Right ventricle myocardium superior (tissue), 1 donor: ENCODE measurements at places on chromosomes 13 and 19. TPM values are rescaled to one million over a fixed set of nuclear protein-coding genes. Genes with fewer than 3 reads are reported as not detected.

HPN gene
- 5.6 TPM for total RNA-seq

SIGLEC9 gene
- 1.7 TPM for total RNA-seq

DNA sequence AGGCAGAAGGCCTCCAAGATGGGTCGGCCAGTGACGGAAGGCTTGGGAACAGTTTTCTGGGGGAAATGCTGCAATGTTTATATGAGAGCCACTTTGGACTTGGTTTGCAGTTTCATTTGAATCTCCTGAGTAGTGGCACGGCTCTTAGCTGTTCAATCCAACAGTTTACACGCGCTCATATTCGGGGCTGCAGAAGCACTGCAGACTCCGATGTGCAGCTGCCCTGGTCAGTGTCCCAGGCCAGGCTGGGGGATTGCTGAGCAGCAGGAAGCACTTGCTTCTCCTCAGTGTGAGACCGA lies 31.7 kb downstream of the CEBPG start:
- DNase-seq = no peak

- no peak for DNase-seq
These were observed 116.0 kb upstream of the MAB21L1 start for GRCh38 chr13:35592457-35592856.

DNA sequence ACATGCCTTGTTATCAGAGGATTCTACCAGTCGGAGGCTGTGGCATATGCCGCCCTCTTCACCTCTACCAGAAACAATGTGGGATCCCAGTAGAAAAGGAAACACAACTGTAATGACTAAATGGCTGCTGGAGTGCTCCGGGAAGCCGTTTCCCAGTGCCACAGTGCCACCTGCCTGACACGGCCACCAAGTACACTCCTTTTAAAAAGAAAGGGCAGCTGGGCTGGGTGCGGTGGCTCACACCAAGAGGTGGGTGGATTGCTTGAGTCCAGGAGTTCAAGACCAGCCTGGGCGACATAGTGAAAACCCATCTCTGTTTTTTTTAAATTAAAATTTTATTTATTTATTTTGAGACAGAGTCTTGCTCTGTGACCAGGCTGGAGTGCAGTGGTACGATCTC lies 67.3 kb downstream of the TRPM4 start:
- no peak for DNase-seq

DNA sequence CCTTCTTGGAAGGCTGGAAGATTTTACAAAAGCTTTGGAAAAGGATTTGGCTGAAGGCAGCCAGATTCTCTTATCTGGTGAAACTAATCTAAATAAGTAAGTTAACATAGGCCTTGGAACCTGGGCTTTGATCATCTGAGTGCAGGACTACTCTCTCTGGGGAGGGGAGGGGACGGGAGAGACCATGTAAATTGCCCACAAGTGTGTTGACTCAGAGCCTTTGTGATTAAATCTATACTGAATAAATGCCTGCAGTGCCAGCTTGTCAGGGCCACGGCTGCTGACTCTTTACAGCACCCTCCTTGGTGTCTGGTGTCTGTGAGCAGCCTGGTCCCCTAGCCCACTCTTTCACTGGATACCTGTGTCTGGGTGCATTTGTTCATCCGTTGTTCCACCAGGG lies 251.4 kb downstream of the ITGBL1 start:
- DNase-seq = no peak

DNA sequence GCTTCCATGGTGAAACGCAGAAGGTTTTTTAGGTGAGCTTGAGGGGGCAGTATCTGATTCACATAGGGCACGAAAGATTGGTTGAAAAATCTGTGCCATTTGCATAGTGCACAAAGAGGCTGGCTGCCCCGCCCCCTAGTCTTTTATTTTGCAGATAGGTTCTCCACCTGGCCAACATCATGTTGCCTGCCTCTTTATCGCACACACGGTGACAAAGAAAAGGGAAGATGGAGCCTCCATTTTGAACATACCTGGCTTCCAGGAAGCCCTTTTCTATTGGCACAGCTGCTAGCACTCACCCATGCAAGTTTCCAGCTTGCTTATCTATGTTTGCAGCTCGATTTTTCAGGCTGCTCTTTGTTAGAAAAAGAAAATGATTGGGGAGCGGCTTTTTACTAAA lies 316.2 kb upstream of the KLHL1 start:
- DNase-seq = no peak

EXOC3L2 gene
- total RNA-seq = 1.3 TPM

DNA sequence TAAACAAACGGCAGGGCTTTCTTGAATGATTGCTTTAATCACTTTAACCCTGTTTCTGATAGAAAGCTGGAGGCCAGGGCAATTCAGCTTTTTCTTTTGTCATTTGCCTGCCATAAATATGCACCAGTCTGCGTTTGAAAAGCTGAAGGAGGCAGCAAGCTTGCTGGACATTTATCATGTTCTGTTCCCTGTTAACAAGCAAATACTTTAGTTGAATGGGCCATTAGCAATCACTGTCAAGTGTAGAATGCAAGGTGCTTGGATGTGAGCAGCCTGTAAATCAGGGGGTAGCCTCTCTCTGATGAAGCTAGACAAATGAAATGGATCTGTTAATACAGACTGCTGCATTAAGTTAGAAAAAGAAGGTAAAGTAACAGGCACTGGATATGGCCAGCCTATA lies 7.6 kb downstream of the EFNB2 start:
- no peak for DNase-seq

GRCh38 chr13:113935001-113935844 lies 38.7 kb downstream of the C13orf46 start:
- peak; percentile 50 for DNase-seq

DNA sequence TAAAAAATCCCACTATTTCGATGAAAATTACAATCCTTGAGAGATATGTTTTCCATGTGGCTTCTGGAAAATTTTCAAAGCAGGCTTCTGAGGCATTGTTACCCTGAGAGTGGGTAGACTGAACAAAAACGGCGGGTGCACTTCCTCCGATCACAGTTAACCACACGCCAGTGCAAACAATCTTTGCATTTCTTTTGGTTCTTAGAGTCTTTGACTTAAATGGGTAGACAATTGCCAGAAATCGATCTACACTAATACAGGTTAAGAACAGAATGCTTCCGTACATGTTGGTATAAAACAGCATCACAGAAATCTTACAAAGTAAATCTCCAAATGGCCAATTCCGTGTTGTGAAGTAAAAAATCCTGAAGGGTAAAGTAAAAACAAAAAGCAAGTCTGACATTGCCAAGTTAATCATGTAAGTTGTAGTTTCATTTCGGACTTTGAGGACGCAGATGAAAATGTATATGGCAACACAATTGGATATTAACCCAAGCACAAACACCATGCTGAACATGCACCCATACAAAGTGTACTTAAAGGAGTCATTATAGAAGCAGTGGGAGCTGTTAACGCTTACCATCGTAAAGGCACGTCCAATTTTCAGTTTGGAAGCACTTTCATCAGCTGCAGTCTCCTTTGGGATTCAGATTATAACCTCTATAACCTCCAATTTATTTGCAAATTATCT lies 927 bp downstream of the LPAR6 start:
- DNase-seq = no peak
